ENCODE measurements at places on chromosomes 3 and 15. TPM values are rescaled to one million over a fixed set of nuclear protein-coding genes. Genes with fewer than 3 reads are reported as not detected.

The ZNF501 gene
- 0.72 TPM for total RNA-seq

The TNFAIP8L3 gene
- 11.1 TPM for total RNA-seq

The LINGO1 gene
- total RNA-seq: not detected

The CHRFAM7A gene
- 1.8 TPM for total RNA-seq

The ZMAT3 gene
- total RNA-seq: 5.3 TPM

The PLSCR5 gene
- not detected for total RNA-seq

The CCR8 gene
- total RNA-seq: 0.22 TPM

The RASL12 gene
- total RNA-seq: 32.4 TPM

The GOLGA6L10 gene
- total RNA-seq: 10.9 TPM

The SLC28A1 gene
- not detected for total RNA-seq

The GMNC gene
- not detected for total RNA-seq

The SCN5A gene
- 0.38 TPM for total RNA-seq

- DNase-seq: no peak
Measured at GRCh38 chr15:64857421-64857820, 15.7 kb downstream of the PLEKHO2 start.

GRCh38 chr3:191982481-191982880 is 521.5 kb downstream of the PYDC2 start:
- DNase-seq: no peak

DNA sequence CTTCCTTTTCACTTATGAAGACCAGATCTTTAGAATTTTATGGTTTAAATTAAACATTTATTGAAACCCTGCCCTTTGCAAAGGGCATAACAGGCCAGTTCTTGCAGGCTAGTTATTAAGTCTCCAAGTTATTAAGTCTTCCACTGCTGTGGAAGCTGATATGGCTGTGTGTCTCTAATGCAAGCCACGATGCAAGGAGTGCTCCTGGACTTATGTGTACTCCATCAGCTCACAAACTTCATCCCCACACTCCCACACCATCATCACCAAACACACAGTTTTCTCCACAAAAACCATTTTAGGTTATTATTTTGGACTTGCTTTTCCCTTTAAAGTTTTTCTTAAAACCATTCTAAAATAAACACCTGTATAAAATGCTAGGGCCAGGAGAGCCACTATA is 62.4 kb downstream of the ZIC4 start:
- no peak for DNase-seq

- no peak for DNase-seq
Measured at GRCh38 chr3:183244981-183245476, 8.0 kb upstream of the B3GNT5 start.

DNA sequence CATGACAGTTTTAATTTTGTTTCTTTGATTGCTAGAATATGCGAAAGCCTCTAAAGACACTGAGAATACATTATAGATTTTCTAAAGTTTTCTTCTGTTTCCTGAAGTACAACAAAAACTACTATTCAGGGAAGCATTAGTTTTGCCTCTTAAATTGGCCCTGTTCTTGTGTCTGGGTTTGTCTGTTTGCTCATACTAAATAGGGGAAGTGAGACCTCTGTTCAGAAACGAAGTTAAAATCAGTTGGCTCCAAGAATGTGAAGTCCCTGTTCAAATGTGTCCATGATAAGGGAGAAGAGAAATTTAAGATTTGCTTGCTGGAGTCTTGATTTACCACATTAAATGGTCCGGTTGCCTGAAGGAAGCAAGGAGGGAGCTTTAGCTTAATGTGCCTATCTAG is 327.3 kb upstream of the GBE1 start:
- DNase-seq: no peak

DNA sequence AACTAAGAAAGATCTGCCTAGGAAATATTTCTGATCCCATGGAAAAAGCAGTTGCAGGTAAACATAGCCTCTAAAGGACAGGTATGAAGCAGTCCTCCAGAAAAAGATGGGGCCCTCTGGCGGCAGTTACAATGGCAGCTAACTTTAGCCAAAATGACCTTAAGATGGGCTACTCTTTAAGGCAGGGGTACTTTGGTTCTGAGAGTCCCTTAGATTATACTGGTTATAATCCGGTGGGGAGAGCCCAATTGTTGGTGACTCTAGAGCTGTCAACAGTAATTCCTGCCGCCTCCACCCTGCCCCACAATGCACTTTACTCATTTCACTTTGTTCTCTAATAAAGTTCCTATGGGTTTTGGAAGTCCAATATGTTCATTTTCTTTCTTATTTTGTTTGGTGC is 412.8 kb upstream of the WNT5A start:
- no peak for DNase-seq

GRCh38 chr3:126907557-126907956 is 75.4 kb upstream of the PLXNA1 start:
- no peak for DNase-seq

DNA sequence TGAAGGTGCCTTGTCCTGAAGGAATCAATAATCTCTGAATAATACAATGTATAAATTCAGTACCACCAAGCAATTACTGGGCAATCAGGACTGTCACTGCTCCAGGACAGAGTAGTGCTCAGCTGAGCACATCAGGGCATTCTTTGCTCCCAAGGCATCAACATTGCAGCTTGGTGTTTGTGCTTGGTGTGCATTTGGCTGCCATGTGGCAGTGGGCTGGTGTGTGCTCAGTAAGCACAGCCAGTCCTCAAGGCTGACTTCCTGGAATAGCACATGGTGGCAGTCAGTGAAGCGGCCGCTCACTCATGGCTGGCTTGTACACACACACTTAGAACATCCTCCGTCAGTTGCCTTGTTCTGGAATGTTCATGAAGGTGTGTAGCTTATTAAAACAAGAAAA is 217.0 kb downstream of the EPHB1 start:
- no peak for DNase-seq

- no peak for DNase-seq
Measured at GRCh38 chr3:155034786-155035185, 45.3 kb upstream of the MME start.

DNA sequence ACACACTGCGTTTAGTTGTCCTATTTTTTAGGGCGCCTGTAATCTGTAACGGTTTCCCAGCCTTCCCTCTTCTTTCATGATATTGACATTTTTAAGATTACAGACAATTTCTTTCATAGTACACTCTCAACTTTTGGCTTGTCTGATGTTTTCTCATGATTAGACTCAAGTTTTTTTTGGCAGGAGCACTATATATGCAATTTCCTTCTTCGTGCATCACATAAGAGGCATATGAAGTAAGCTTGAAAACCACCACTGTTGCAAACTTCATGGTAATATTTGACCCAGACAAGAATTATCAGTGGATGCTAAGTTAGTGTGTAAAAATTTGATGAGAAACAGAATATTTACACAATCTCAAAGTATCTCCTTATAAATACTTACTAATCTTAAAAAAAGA is 119.2 kb upstream of the CMC1 start:
- DNase-seq: no peak

- DNase-seq: no peak
Measured at GRCh38 chr3:53921296-53921695, 29.6 kb upstream of the SELENOK start.

- no peak for DNase-seq
Measured at GRCh38 chr3:123353227-123353849, 95.6 kb downstream of the ADCY5 start.

- no peak for DNase-seq
Measured at GRCh38 chr15:41671656-41672648, 11.7 kb downstream of the MGA start.

DNA sequence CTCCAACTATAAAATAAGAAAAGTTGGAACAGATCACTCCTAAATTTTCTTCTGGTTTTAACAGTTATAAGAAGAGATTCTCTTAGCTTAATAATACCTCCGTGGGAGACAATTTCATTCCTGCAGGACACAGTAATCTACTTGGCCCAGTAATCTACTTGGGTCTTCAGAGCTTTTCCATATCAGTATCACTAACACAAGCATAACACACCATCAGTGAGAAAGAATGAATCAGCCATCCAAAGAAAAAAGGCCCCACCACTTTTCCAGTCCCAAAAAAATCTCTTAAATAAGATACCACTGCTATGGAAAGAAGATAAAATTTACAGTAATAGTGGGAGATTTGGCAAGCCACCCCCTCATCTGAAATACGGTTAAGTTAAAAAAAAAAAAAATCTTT is 20.2 kb downstream of the SIN3A start:
- DNase-seq: no peak

DNA sequence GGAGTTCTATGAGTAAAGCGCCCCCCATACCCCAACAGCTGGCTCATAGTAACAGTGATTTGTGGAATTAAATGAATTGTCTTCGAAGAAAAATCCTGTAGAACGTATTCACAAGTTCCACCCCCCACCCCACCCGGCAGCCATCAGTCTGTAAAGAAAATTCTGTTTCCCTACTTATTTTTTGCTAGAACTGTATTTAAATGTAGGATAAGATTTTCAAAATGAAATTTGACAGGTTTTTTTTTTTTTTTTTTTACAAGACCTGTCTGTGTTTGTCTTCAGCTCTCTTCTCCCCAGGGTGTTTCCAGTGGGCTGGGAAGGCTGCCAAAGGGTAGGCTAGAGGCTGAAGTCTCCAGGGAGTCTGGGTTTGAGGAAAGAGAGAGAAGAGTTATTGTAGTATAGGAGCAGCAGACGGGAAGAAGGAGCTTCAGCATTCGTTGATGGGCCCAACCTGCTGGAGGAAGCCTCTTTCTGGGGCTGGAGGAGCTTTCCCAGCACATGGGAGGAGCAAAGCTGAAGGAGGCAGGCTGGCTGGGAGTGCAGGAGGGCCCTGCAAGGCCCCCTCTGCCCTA is 130.6 kb upstream of the SEMA6D start:
- DNase-seq: no peak

DNA sequence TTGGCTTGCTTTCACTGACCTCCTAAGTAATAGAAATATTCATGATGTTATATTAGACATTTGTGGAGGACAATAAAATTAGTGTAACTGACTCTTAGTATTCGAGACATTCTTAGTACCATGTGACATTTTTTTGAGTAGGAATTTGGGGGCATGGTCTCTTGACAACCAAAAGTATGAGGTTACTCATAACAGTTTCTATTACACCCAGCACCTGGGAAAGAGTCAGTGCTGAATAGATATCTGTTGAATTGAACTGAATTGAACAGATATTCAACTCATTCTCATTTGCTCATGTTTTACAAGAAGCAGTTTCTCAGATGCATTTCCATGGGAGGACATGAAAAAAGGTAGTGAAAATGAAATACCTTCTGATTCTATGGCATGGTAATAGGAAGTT is 84.4 kb downstream of the CMSS1 start:
- no peak for DNase-seq

DNA sequence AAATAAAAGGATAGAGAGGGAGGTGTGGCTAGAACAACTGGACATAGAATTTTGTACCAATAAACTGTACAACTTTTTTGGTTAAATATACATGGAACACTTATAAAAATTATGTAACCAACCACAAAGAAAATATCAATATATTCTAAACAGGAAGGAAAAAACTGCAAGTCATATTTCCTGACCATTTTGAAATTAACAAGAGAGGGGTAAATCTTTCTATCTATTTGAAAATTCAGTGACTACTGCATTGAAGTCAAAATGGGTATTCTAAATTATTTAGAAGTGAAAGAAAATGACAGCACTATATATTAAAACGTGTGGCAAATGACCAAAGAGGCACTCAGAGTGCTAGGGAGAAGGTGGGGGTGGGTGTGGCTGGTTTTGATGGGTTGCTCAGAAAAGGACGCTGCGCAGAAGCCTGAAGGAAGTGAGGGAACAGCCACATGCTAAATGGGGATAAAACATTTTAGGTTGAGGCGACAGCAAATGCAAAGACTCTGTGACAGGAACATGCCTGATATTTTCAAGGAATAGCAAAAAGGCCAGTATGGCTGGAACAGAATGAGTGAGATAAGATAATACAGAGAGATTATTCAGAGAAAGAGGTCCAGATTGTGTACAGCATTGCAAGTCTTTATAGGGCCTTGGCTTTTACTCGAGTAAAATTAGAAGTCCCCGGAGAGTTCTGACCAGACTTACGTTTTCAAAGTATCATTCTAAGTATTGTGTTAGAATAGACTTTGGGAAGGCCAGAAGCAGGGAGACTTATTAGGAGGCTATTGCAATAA is 41.1 kb downstream of the ERICH6 start:
- DNase-seq: no peak

GRCh38 chr3:124631727-124632126 is 98.5 kb upstream of the UMPS start:
- DNase-seq: no peak

- no peak for DNase-seq
Measured at GRCh38 chr3:107598926-107599771, 76.4 kb downstream of the BBX start.

DNA sequence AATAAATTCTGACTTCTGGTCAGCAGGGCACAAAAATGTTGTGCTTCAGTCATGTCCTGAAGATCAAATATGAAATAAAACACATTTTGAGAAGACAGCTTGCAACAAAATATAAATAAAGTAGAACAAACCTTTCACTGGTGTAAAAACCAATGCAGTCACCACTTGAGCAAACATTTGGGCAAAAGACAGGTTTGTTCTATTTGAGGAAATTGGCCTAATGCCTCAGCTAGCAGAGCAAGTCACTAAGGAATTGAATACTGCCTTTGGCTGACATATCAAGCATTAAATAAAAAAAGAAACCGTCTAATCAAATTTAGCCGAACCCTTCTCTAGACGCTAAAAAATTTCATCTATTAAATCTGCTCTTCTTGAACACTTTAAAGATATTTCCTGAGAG is 475.4 kb upstream of the CNTN3 start:
- no peak for DNase-seq

GRCh38 chr15:31487811-31488436 is 161.3 kb downstream of the KLF13 start:
- no peak for DNase-seq

DNA sequence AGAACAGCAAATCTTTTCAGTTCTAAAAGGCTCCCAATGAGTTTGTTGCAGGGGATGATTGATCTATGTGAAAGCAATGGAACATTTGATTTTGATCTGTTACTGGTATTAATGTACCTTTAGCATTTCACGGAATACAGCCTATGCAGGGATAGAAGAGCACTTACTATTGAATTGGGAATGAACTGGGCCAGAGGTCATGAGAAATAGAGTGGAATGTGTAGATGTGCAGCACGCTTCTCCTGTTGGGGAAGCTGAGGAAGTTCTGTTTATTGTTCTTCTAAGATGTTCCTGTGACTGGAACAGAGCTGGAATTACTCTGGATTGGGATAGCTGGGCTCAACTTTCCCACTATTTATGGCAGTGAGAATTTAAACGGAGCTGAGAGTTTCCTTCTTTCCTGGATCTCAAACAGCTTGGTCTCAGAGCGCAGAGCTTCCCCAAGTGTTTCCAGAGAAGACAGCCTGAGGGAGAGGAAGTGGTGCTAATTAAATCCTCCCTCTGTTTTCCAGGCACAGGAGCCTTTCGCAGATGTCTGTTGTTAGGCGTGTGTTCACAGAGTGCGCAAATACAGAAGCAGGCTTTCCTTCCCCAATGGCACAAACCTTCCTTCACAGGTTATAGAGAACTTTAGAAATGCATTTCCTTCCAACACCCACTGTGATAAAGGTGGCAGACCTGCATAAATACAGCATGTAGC is 32.5 kb downstream of the TPRG1 start:
- DNase-seq: no peak

GRCh38 chr3:151268267-151269235 is 9.8 kb downstream of the P2RY14 start:
- DNase-seq: no peak
